Stimulated activated CD8-positive, alpha-beta memory T cell treated with anti-CD3 and anti-CD28 coated beads, Interleukin-2, amount 100 ng/mL, for 1 hour (primary cell): ENCODE measurements at places on chromosomes 3 and 15.

DNA sequence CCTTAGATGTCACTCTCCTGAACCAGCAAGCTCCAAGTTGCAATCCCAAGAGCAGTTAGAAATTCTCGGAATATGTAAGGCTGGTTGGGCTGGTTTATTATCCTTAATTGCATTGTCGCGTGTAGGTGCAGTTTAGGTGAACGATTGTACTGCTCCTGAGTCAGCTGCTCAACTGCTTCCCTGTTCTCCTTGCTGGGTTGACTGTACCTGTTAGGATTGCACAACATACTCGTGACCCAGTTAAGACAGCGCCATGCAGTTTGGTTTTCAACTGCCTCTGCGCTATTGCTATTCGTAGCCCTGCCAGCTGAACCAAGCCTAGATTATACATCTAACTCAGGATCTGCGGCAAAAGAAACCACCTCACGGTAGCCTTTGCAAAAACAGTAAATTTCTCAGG is 41.0 kb downstream of the BCL2L10 start:
- DNase-seq: no peak

DNA sequence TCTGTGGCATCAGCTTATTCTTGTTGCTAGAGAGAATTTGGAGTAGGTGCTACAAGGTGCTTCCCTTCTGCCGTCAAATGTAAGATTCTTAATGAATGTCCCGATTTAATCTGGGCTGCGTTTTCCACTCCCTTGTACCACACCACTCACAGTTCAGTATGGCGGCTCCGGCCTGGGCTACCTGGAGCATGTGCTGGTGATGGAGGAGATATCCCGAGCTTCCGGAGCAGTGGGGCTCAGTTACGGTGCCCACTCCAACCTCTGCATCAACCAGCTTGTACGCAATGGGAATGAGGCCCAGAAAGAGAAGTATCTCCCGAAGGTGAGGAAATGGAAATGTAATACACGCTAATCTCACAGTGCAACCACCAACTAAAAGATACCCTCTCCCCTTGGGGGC is 4.9 kb downstream of the IVD start:
- no peak for DNase-seq

GRCh38 chr3:30343861-30344260 is 262.5 kb upstream of the TGFBR2 start:
- DNase-seq: no peak

DNA sequence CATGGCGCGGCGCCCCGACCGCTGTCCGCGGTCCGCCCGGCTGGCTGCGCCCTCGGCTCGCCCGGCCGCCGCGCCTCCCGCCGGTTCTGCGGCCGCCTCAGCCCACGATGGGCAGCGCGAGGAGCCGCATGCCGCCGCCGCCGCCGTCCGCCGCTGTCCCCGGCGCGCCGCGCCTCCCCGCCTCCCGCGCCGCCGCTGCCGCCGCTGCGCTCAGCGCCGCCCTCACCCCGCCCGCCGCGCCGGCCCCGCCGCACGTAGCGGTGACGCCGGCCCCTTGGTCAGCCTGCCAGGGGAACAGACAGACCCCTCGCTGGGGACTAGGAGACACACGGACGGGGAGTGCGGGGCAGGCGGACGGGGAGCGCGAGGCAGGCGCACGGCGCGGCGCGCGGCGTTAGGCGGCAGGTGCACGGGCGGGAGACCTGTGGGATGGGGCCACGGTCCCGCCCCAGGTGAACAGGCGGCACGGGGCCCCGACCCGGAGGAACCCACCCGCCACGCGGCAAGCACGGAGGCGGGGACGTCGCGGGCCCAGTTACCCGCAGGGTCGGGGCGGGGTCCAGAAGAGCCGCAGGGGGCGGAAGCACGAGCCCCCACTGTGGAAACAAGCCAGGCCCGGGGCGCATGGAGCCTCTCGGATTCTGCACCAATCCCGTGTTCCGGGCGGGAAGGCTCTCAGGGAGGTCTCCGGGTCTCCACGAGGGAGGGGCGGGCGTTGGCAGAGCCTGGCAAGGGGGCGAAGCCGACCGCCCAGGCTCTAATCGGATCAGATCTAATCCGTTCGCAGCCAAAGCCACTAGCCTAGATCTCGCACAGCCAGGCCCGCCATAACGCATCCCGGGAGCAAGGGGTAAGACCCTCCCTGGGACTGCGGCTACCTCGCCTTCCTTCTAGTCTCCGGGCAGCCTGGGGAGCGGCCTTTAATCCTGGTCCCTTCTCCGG is at the start of gene CSPG5:
TSS of gene CSPG5 (minus strand) at position 175 of the 942 bp plus-strand sequence. CDS start at position 3, 172 bp downstream.
- no peak for DNase-seq

DNA sequence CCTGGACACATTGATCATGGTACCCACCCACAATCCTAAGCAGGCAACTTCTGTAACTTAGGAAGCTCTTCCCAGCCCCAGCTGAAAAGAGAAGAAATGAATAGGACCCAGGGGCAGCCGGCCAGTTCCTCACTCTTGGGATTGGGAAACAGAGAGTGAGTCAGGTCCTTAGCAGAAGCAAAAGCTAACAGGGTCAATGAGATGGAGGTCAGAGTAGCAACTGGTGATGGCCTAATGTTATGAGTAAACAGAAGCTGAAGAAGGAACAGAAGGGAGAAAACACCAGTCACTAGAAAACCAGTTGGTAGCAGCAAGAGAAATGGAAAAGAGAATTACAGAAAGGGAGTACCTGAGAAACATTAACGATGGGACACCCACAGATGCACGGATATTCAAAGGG is 20.0 kb downstream of the RIOX2 start:
- no peak for DNase-seq

- DNase-seq: no peak
Observed at GRCh38 chr3:30890907-30891306, 3.6 kb downstream of the GADL1 start.

- no peak for DNase-seq
Observed at GRCh38 chr15:25900431-25900830, 37.3 kb upstream of the ATP10A start.

DNA sequence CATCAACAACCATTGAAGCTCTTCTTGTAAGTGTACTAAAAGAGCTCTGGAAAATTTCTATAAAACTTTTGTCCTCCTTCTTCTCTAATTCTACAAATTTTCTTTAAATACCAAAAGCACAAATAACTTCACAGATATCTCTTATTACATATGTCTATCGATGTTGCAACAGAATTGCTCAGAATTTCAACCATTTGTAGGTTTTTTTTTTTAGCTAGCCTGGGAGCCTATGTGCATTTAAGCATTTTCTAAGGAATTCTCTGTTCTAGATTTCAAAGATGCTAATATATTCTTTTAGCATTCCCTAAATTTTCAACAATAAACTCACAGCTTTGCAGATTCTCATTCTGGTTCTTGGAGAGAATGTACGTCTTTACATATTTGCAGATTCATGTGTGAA is 774.3 kb upstream of the NR2F2 start:
- DNase-seq: no peak

- no peak for DNase-seq
Observed at GRCh38 chr15:101811902-101812301, at the start of gene OR4F15. OR4F15 (plus strand) TSS chr15:101812202; CDS start chr15:101818187, 5,985 bp downstream.

DNA sequence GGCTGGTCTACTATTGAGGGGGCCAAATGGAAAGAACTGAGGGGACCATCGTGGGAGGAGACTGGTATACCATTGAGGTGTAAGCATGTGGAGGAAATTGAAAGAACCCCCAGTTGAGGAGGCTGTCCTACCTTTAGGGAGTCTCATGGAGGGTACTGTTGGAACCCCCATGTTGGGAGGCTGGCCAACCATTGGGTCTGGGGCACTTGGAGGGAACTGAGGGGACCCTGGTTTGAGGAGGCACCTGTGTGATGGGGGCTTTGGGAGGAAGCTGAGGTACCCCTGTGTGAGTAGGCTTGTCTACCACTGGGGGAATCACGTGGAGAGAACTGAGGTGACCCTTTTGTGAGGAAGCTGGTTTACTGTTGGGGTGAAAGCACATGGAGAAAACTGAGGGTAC is 157.5 kb downstream of the FBLN2 start:
- DNase-seq: no peak

DNA sequence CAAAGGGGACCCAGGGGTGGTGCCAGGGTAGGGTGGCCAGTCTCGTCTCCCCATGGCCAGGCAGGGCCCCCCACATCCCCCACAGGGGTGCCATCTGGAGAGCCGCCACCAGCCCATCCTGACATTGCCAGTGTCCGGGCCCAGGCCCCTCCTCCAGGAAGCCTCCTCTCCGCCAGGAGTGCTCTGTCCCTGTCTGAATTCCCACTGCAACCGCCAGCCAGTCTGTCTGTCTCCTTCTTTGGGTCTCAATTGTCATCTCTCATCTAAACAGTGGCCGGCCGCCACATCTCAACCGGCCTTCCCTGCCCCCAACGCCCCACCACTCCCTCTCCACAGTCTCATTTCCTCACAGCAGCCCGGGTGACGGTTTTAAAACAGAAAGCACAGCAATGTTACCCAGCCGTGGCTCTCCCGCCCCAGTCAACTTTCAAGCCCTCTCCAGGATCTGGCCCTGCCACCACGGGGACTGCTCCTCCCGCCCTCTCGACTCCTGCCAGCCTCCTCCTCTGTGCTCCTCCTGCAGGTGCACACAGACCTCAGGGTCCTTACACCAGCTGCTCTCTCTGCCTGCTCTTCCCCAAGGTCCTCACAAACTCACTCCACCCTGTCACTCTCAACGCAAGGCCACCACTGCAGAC is 57.0 kb downstream of the IQSEC1 start:
- DNase-seq: no peak

GRCh38 chr3:46892285-46893145 is 15.0 kb downstream of the PTH1R start:
- no peak for DNase-seq

- DNase-seq: no peak
Observed at GRCh38 chr3:38645601-38646000, 3.9 kb downstream of the SCN5A start.

DNA sequence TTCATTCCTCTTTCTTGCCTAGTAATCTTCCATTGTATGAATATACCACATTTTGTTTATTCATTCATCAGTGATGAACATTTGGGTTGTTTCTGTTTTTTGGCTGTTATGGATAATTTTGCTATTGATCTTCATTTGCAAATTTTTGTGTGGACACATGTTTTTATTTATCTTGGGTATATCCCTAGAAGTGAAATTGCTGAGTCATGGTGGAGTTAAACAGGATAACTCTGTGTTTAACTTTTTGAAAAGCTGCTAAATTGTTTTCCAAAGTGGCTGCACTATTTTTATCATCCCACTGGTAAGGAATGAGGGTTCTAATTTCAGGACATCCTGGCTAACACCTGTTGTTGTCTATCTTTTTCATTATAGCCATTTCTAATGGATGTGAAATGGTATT is 74.6 kb upstream of the ARL6 start:
- DNase-seq: no peak

GRCh38 chr3:22759636-22760310 is 443.4 kb upstream of the UBE2E2 start:
- no peak for DNase-seq

GRCh38 chr3:119428538-119428937 is 34.9 kb downstream of the TMEM39A start:
- DNase-seq: no peak

DNA sequence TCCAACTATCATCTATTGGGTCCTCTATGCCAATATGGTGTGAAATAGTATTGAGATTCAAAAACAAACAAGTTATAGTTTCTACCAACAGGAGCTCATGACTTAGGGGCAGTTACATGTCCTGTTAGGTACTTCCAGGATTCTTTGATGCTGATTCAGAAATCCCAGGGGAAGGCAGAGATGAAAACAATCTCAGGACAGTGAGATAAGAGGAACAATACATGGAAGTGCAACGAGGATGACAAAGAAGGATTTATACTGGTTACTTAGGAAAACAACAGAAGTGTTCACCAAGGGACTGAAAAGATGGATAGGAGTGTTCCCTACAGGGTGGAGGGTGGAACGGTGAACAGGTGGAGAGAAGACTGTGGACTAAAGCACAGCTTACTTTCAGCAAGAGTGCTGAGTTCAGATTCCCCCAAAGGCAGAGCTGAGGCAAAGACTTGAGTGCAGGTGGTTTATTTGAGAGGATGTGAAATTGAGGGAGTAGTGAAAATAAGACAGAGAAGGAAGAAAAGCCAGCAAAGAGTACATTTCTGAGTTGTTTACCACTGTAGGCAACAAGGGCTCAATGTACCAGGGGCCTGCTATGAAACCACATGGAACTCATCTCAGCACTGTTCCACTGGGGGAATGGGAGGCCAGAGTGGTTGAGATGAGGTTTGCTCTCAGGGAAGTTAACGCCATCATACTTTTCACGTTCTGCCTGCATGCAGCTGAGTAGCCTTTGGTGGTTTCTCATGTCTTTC is 68.1 kb downstream of the TRIM69 start:
- no peak for DNase-seq

DNA sequence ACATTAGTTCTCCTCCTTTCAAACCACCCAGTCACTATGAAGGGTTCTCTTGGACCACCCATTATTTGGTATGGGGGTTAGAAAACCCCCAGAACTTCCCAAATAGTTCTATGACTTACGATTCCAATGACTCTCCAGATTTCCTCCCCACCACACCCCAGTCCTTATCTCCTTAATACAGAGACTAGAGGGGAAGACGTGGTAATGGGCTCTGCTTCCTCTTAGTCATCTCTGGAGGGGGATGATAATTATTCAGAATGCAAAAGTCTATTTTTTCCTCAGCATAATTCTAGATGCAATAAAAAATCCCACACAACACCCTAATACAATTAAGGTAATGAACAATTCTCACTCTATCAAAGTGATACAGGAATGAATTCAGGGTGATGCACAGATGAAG is 48.9 kb upstream of the CFAP161 start:
- DNase-seq: no peak

DNA sequence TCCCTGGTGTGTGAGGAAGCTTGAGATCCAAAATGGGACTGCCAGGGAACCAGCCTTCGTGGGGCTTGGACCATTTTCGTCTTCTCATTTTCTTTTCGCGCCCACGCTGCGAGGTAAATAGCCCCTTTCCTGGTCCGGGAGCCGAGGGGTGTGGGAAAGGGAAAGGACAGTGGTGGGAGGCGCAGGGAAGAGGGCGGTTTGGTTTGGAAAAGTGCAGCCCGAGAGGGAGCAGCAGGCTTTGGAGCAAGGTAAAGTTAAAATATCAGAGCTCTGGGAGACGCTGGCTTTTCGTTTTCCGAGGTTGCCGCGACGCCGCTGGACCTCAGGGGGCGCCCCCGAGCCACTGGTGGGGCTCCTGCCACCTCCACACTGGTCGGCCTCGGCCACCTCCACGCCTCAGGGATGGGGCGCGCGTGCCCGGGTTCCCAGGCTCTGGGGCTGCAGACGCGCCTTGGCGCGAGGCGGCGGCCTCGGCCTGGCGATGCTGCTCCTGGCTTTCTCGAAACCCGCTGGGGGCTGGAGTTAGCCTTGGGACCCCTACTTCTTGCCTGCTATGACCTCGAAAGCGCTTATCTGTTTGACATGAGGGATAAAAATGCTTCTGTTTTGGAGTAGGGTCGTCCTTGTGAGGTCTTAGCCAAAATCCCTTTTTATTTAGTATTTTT is 3.2 kb downstream of the PTPRG start:
- no peak for DNase-seq
